ENCODE measurements at places on chromosomes 7 and 10. TPM values are rescaled to one million over a fixed set of nuclear protein-coding genes. Genes with fewer than 3 reads are reported as not detected.

The LRIT1 gene
- total RNA-seq: not detected

The ENTPD7 gene
- total RNA-seq: 18.8 TPM

The RNF148 gene
- not detected for total RNA-seq

The LRRC4 gene
- total RNA-seq: 1.7 TPM

The TBC1D12 gene
- 11.6 TPM for total RNA-seq

The PVRIG gene
- not detected for total RNA-seq

The DOCK1 gene
- total RNA-seq: 195 TPM

The CCNY gene
- 49.4 TPM for total RNA-seq

The FAM25C gene
- total RNA-seq: not detected

The SYNPO2L gene
- not detected for total RNA-seq

The PNLIP gene
- not detected for total RNA-seq

The FAM13C gene
- 0.24 TPM for total RNA-seq

The ZNF503 gene
- total RNA-seq: 4.8 TPM

The IKZF1 gene
- not detected for total RNA-seq

The HGF gene
- under 0.01 TPM for total RNA-seq

The MCM10 gene
- 3.9 TPM for total RNA-seq

The CLRN3 gene
- not detected for total RNA-seq

The GPR15LG gene
- 3.4 TPM for total RNA-seq

The KIF5B gene
- 154 TPM for total RNA-seq

The PNLIPRP2 gene
- total RNA-seq: not detected

The PRF1 gene
- total RNA-seq: not detected

The LRRTM3 gene
- not detected for total RNA-seq

The COL26A1 gene
- not detected for total RNA-seq

The MYL10 gene
- not detected for total RNA-seq

The SHH gene
- total RNA-seq: 0.72 TPM

The OPN1SW gene
- not detected for total RNA-seq

The SH2D4B gene
- under 0.01 TPM for total RNA-seq

The SEMA3A gene
- total RNA-seq: 138 TPM

The GJC3 gene
- 0.24 TPM for total RNA-seq

The OR13A1 gene
- under 0.01 TPM for total RNA-seq

The ZNF32 gene
- total RNA-seq: 27.3 TPM

The PDK4 gene
- total RNA-seq: 0.64 TPM

The MMD2 gene
- not detected for total RNA-seq

The OR2A25 gene
- not detected for total RNA-seq

The IFIT1 gene
- total RNA-seq: not detected

The ATOH7 gene
- not detected for total RNA-seq

The CHST3 gene
- total RNA-seq: 20.0 TPM

The PRSS1 gene
- not detected for total RNA-seq

The MRPS17 gene
- total RNA-seq: 20.0 TPM

The ACSM6 gene
- not detected for total RNA-seq

The AUTS2 gene
- total RNA-seq: 8.7 TPM

Measured in tracheal epithelial cell (primary cell).